ENCODE measurements at places on chromosomes 13 and 19.

- no peak for DNase-seq
Measured at GRCh38 chr13:40470660-40471059, 195.8 kb downstream of the FOXO1 start.

DNA sequence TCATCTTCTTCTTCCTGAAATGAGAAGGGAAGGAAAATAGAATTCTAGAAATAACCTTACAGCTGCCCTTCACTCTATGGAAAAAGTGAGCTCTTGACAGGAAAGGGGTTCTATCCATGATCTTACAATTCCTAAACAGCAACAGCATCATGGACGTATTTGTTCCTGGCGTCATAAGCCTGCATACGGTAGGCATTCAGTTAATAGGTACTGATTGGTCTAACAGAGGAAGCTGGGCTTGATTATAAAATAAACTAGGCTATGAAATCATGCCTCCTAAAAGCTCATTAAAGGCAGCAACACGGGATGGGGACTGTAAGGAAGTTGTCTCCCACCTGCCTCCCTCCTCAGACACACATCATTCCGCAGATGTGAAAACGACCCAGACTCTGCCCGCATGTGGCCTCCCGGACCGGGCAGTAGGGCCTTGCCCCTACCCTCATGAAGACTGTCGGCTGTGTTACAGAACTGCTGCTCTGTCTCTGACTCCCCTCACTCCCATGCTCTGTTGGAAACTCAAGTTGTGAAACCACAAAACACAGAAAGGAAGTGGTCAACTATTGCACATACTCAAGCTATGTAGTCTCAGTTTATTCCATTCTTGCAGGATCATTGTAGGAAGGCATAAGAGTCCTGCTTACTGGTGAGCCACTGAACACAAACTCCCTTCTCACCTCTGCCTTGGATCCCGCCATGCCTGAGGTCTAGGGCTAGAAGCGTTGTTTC, 129.8 kb downstream of the DLEU7 start:
- no peak for DNase-seq

- DNase-seq: no peak
Measured at GRCh38 chr13:111610081-111610480, 289.6 kb downstream of the TEX29 start.

- no peak for DNase-seq
Measured at GRCh38 chr19:8517551-8518442, 3.8 kb upstream of the ZNF414 start.

DNA sequence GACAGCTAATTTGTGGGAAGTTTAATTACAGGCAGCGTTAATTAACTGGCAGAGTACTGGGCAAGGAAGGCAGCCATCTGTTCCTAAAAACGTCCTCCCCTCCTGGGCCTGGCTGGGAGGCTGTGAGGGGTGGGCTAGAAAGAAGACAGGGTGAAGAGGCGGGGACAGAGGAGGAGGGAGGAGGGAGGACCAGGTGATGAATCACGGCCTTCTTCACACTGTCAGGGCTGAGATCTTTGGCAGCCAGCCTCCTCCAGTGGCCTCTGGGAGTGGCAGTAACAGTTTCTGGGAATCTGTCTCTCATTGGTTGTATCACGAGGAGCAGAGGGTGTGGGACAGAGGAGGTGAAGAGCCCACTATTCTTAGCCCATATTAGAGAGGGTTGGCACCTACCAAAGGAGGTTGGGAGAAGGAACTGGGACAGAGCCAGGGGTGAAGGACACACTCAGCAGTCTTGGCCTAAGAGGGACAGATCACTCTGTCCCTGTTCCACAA, 9.6 kb upstream of the ZNRF4 start:
- no peak for DNase-seq

- no peak for DNase-seq
Measured at GRCh38 chr13:99320693-99321481, 13.7 kb upstream of the GPR183 start.

DNA sequence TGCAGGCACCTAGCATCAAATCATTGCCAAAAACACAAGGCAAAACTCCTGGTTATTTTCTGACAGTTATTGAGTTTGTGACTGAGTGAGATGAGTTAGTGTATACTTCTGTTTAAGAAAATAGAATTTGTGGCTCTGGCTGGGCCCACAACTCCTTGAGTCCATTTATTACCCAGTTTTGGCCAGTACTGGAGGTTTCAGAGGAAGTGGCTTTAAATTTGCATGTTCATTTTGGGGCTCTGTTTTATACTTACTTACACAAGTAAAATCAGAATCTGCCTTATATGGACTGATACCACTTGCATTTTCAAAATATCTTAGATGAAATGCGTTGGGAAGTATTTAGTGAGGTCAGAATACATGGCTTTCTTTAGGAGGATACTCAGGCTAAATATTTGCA, 29.0 kb downstream of the TNFSF11 start:
- no peak for DNase-seq

DNA sequence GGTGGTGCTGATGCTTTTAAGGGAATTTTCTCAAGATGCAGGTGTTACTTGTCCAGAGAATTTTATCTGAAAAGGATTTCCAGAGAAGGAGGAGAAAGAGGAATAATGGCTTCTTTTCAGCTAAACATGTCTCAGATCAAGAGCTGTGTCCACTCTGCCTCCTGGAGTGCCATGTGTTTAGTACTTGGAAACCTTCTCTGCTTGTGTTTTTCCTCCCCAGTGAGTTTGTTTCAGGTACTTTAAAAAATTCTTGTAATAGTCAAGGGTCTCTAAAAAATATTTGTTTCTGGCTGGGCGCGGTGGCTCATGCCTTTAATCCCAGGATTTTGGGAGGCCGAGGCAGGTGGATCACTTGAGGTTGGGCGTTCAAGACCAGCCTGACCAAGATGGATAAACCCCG, 22.7 kb downstream of the ZNF431 start:
- DNase-seq: no peak

DNA sequence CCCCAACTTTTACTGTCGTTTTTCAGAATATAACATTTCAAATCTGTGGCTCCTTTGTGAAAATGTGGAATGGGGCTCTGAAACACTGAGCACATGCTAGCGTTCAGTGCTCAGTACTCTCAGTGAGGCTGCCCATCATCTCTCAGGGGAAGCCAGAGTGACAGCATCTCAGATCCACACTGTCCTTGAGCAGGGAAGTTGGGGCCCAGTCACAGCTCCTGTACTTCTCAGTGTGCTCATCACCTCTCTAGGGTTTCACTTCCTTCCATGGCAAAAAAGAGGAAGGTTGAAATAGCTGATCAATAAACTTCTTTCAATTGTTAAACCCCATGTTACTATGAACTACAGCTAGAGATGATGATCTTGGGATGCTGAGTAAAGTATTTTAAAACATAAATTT, 565.9 kb upstream of the SPRY2 start:
- DNase-seq: no peak
